Astrocyte of the cerebellum (primary cell): ENCODE measurements at places on chromosomes 3 and 15.

DNA sequence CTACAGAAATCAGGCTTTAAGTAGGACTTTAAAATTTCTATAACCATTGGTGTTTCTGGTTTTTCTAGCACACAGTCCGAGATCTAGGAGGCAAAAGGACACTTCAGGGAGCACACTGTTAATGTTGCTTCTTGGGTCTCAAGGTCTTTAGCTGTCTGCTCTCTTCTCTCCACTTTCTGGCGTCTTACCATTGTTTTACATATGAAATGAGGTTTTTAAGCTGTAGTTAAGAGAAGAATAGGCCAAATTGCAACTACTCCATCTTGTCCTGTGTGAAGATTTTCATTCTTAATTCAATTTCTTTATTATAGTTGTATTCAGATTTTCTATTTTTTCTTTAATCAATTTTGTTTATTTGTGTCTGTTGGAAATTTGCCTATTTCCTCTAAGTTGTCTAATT is 151.4 kb downstream of the WNT7A start:
- no peak for DNase-seq

GRCh38 chr3:19248143-19248542 is 99.8 kb downstream of the KCNH8 start:
- DNase-seq, result no peak

GRCh38 chr3:27034255-27034654 is 334.9 kb downstream of the NEK10 start:
- no peak for DNase-seq

DNA sequence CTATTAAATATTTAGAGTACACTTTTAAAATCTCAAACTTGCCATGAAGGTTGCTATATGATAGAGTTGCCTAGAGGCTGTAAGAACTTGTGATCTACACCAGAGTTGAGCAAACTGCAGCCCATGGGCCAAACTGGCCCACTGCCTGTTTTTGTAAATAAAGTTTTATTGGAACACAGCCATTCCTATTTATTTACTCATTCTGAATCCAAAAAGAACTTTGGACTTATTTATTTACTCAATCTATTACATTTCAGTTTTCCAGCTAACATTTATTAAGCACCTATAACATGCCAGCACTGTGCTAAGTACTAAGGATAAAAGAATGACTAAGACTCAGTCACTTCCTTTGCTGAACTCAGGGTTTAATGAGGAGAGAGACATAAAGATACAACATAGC is 403.6 kb downstream of the ERC2 start:
- no peak for DNase-seq

DNA sequence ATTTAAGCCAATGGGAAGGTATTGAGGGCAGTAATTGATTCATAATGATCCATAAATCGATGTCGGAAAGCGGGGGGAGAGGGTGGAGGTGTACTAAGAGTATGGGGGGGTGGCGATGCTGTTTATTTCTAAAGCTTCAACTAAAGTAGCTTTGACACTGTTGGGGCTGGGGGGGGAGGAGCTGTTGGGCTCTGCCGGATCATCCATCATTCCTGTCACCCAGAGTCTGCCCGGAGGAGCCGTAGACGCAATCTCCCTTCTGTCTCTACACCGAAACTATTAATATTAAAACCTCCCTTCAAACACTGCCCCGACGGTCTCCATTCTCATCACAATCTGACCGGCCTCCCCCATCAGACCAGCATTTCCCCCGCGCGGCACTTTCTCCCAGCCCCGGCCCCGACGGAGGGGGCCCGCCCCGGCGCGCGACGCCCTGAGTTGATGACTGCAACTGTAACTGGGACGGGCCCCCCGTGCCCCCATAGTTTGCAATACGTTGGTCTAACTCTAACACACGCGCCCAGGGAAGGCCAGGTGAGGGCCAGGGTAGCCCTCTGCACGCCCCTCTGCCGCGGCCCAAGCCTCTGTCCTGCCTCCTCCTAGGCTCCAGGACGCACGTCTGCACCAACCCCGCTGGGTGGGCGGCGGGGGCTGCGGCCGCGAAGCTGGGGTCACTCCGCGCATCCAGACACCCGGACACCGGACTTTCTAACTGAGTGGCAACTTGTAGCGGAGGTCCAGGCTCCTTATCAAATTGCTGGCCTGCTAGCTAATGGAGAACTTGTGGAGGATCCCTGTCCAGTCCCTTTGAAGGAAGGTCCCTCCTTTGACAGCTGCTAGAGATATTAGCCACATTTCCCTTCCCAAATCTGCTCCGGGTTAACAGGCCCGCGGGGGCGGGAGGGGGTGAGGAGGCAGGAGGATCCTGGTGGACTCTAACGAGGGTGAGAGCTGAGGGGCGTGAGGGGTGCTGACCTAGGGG is 212.0 kb downstream of the MEIS2 start:
- no peak for DNase-seq

DNA sequence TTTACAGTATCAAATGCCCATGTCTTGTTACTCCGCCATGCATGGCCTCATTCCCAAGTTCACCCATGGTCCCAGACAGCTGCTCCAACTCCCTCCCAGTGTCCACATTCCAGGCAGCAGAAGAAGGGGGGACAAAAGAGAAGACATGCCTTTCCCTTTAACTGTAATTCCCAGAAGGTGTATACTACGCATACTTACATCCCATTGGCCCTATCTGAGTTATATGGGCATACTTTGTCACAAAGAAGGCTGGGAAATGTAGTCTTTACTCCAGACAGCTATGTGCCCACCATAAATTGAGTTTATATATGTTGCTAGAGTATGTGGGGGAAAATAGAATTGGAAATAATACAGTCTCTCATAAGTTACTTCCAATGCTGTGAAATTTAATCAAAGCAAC is 70.5 kb downstream of the ERC2 start:
- no peak for DNase-seq

DNA sequence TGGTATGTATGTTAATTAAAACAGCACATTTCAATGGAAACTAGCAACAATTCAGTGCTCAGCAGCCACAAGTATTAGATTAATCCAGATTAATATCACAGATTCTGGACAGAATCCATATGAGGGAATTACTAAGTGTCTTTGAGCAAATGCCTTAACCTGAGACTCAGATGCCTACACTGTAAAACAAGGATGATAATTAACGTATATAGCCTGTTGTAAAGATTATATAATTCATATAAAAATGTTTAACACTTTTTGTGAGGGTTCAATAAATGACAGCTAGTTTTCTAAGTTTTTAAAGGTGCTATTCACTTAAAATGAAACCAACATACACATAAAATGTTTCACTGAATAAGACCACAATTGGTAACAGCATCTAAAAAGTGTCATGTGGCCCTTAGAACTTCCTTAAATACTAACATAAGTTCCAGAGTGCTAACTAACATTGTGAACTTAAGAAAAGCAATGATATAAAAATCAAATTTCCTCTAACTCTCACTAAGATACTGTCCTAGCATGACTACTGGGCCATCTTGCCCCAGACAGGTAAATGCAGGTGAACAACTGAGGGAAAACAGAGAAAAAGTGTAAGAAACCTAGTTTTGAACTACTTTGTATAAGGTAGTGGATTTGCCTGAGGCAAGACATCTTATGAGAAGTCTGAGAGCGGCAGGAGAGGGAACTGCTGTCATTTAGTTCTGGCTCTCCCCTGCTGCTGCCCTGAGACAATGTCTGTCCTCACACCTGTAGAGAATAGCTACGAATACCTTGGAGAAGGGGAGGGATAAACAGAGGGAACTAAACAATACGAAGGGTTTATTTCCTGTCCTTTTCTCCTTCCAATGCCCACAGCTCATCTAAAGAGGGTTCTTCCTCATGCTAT is 151.3 kb downstream of the ADAM10 start:
- DNase-seq, result no peak

DNA sequence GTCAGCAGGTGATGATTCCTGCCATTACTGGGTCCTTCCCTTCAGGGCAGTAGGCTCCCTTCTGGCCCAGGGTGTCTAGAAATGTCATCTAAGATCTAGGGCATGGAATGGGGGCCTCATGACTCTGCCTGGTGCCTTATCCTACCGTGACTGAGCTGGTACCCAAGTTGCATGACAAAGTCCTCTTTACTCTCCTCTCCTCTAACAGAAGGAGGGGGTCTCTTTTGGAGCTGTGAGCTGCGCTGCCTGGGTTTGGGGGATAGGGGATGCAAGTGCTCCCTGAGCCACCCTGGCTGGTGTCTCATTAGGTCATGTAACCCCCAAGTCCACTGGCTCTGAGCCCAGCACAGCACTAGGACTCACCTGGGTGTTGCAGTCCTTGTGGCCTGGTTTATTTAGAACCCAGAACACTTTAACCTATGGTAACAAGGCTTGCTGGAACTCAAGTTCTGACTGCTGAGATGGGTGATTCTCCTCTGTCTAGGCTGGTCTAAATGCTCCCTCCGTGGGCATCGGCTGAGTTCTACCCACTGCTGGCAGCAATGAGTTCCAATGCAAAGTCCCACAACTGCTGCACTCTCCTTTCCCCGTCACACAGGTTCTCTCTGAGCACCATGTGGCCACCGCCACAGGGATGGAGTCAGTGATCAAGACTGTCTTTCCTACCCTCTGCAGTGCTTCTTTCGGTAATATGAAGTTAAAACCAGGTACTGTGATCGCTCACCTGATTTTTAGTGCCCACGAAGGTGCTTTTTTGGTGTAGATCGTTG is 34.0 kb downstream of the XXYLT1 start:
- DNase-seq, result no peak

DNA sequence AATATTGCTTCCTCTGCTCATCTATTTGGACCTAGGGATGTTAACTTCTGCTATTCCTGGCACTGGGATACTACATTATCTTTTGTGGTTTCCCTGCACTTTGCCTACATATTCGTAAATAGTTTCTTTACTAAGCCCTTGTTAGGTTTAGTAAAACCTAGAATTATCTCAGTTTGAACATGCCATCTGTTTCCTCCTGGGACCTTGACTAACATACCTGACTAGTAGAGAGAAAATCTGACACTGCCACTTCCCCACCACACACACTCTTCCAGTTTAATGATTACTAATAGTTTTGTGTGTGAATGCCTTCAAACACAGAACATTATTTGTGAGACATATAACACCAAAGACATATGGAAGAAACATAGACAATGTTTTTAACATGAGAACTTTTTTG is 28.2 kb upstream of the SOX2 start:
- no peak for DNase-seq

- no peak for DNase-seq
These were observed 699.4 kb downstream of the ZPLD1 start for GRCh38 chr3:103134023-103134724.

- peak; percentile 84 for DNase-seq
These were observed 18.1 kb downstream of the ANXA2 start for GRCh38 chr15:60379525-60380274.

DNA sequence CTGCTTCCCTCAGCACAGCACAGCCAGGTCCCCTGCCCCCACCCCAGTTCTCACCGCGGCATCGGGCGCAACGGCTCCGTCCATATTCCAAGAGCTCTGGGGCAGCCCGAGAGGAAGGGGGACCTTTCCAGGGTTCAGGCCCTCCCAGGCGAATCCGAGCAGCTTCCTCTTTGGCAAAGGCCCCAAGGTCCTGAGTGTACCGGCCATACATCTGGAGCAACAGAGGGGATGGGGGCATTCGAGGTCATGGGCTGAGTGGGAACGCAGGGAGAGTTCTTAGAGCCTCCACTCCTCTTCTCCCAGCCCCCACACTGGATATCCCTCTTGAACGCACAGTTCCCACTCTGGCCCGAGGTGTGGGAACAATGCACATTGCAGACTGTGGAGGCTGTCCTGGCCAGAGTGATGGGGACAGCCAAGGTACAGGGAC is 2.5 kb downstream of the CLCN2 start:
- DNase-seq, result no peak

GRCh38 chr15:61916104-61916503 is 144.1 kb downstream of the VPS13C start:
- peak; percentile 72 for DNase-seq

DNA sequence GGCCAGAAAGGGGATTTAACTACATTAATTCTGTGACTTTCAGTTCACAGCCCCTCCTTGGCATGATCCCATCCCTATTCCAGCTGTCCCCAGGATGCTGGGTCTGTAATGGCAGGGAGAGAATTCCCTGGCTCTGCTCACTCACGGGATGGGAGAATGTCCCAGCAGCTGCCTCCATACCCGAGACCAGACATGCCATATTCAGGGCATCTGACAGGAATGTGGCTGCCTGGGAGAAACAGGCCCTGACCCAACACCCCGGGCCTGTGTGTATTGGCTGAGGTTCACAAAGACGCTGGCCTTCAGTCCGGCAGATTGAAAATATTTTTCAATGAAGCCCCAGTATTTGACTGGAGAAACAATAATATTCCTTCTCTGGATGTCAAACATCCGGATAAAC is 83.6 kb upstream of the SMAD3 start:
- DNase-seq, result no peak

- DNase-seq, result no peak
These were observed 4.2 kb downstream of the SEC62 start for GRCh38 chr3:169970847-169971246.

DNA sequence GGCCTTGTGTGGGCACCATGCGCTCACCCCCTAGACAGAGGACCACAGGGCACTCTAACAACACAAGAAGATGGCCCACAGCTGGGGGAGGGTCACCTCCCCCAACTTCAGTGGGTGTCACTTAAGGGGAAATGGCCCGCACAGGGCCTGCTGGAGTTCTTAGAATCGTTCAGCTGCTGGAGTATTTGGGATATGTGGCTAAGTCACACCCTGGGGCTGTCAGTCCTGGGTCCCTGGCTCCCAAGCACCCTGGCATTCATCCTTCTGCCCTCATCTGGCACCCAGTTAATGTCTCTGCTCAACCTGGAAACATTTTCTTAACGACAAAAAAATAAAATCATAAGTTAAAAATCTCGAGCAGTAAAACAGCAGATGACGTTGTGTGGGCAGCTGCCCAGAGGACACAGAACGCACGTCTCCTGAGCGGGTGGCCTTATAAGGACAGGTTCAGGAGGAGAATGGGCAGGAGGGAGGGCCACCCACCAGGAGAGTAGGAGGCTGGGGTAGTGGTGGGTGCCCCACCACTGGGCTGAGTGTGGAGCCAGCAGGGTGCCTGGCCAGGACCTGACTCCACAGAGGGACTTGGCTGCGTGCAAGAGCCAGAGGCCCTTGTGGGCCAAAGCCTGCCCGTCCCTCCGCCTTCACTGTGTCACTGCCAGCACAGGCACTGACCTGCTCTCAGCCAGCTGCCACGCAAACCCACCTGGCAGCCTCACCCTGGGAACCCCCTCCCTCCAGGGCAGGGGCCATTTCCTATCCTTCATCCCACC is 11.5 kb downstream of the KBTBD13 start:
- DNase-seq, result no peak

DNA sequence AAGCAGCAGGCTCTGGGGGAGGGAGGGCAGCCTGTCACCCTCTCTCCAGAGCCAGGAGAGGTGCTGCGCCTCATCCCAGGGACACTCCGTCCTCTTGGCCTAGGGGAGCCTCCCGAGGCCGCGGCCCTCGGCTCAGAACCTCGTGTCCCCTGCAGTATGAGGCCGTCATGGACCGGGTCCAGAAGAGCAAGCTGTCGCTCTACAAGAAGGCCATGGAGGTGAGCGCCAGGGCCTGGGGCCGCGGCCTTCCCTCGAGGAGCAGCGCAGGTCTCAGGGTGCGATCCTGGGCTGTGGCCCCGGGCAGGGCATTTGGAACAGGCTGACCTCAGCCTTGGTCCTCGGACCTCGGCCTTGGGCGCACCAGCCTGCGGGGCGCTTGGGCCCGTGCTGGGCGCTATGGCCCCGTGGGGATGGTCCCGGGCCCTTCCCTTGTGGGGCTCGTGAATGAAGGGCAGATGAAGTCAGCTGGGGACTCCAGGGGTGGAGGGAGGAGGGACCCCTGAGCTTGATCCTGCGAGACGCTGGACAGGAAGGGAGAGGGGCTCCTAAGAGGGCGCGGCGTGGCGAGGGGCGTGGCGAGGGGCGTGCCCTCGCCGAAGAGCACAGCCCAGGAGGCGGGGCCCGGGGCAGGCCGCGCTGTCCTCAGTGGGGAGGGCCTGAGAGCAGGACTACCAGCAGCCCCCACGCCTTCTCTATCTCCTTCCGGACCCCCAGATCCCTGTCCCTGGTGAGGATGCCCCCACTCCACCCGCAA is 32.9 kb downstream of the PSTPIP1 start:
- no peak for DNase-seq
